ENCODE measurements at places on chromosomes 6 and 20.

- peak; percentile 13 for DNase-seq
These were observed 247.0 kb downstream of the ESR1 start for GRCh38 chr6:152054441-152054840.

GRCh38 chr6:27668442-27669294 lies 195.8 kb upstream of the ZNF184 start:
- DNase-seq = peak; percentile 81

DNA sequence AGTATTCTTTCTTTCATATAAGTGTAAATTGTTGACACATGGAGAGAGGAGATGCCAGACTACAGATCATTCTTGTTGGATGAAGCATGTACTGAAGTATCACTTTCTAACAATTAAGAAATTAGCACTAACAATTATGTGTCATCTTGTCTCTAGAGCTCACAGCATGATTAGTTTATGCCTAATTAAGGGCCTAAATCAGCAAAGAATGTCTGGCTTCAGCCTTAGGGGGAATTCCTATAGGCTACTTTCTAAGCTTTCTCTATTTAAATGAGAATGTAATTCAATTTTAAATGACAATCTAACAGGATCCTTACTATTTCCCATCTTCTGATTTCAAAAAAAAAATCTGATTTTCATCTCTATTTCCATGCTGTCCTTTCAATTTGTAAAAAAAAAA lies 371.0 kb downstream of the EPHA7 start:
- DNase-seq = no peak

GRCh38 chr6:90712114-90712513 lies 125.2 kb upstream of the MAP3K7 start:
- no peak for DNase-seq

DNA sequence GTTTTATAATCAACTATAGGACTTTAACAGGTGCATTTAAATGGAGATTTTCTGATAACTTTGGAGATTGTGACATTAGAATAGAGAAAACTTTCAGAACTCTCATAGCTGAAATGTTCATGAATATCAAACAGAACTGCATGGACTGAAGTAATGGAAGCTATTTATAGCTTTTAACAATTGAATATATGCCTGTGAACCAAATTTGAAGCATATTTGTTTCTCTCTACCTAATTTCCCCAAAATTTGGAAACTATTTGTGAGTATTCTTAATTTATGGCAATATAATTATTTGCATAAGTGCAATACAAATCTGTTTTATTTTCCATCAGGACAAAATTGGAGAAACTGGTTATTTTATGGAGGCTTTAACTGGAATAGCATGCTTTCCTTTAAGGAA lies 96.6 kb downstream of the PLG start:
- no peak for DNase-seq

DNA sequence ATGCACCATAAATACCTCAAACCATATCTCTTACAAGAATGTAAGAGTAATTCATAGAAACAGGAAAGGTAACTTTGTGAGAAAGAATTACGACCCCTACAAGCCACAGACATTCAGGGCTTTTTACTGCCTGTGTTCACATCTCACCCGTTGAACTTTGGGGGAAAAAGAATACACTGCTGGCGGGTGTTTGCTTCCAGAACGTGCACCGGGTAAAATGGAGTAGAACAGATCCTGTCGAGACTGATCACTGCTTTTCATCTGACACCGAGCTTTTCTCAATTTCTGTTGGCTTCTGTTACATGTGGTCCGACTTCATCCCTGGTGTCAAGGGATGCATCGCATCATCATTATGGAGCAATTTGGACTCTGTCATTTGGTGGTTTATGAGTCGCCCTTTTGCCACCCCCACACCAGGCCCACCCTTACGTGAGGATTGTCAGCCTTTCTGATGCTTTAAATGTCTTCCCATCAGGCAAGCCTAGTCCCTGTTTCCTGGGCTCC lies 219.2 kb upstream of the ZFP64 start:
- DNase-seq = peak; percentile 63

DNA sequence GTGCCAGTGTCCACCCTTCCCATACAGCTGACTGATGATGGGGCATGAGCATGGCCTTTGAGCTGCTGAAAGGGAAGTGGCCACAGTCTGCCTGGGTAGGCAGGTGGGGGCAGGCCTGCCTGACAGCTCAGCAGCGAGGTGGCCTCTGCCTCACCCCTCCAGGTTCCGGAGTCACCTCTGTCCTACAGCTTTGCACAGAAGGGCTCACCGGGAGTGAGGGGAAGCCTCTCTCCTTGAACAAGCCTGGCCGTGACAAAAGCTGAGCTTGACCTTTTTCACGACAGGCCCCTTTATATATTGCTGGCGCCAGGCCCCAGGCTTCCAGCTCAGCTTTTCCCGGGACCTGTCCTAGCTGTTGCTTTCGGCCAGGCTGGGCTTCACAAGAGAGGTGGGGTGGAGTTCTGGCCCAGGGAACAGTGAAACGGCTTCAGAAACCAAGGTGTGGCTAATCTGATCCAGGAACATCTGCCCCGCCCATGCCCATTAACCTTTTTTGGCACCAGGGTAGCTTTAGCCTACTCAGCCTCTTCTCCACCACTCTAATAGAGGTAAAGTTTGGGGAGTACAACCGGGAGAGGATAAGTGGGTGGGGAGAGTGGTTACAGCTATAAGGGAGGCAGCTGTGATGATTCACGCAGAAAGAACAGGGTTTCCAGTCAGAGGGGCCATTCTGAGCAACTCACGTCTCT lies 42.9 kb downstream of the C6orf132 start:
- DNase-seq = peak; percentile 66

DNA sequence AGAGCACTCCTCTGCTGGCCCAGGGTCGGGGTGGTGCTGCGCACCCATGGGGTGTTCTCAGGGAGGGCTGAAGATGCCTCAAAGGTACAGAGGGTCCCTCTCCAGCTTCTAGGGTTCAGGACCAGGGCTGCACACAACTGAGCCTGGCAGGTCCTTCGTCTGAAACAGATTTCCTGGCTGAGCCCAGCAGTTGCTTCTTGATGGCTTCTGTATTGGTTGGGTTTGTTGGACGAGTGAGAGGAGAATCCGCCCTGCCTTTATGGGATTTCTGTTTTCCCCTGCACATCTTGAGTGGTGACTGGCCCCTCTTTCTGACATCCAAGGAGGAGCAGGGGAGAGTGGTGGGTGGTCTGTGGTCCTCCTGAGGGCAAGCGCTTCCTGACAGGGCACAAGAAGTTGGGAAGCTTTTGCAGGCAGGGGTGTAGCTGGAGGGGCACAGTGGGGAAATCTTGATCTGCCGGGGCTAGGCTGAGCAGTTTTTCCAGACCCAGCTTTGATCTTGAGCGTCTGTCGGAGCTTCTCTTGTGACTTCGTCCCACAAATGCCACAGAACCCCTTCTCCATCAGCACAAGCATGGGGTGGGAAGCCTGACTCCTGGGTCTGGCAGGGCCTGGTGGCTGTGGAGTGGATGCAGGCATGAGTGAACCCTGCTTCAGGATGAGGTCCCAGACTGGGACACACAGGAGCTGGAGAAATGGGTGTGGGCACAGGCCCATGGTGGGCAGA lies 116.5 kb downstream of the SYNDIG1 start:
- DNase-seq = no peak

GRCh38 chr6:158662954-158663624 lies 13.2 kb downstream of the SYTL3 start:
- DNase-seq = peak; percentile 75
